EL (cell line): ENCODE measurements at places on chromosomes 4 and X.

DNA sequence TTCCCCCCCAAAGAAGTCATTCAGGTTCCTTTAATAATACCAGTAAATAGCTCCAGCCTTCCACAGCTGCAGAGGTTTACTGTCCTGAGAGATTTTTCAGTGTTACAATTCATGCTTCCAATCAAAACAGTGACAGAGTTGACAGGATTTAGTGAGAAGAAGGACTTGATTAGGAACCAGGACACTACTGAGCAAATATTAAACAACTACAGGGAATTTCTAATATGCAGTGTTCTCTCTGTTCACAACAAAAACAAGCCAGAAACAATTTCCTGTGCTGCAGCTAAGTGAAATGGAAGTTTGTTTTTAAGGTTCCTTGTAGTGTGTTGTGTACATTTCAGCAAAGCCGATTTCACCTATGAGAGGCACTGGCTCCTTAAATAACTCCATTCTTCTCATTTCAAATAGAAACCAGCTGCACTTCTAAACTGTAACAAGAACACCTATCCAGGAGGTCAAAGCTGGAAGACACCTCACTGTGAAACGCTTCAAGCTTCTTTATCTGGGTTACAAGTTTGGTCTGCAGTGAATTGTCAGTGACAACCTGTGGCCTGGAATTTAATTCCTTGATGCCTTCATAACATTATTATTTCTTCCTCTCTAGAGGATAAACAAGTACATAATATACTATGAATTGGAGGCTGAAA, 149.3 kb downstream of the RASL11B start:
- DNase-seq: no peak

GRCh38 chr4:21845663-21846062, 102.9 kb downstream of the KCNIP4 start:
- DNase-seq: peak; percentile 42

DNA sequence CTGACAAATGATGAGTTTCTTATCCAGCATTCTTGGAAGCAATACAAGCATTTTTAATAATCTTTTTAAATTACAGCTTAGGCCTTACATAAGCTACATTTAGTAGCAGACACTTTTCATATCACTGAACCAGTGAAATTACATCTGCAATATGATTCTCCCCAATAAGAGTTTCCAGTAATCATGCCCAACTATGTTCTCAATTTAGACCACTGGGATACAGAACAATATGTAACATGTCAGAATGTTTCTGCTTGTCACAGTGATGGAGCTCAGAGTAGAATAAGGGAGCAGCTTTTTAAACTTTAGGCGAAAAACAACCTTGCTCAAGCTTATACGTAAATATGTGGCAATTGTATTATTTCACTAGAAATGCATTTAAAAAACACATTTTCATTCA, 1132.2 kb downstream of the FAT4 start:
- DNase-seq: no peak

GRCh38 chr4:88791274-88791673, 93.6 kb upstream of the NAP1L5 start:
- peak; percentile 31 for DNase-seq

- DNase-seq: peak; percentile 0
Measured at GRCh38 chrX:57772637-57773036, 92.6 kb upstream of the NLRP2B start.
